Tongue (tissue), 3 donors: ENCODE measurements at places on chromosomes 6 and 20. TPM values are rescaled to one million over a fixed set of nuclear protein-coding genes. Genes with fewer than 3 reads are reported as not detected.

- DNase-seq = no peak
Observed at GRCh38 chr20:9628141-9628540, 113.8 kb downstream of the LAMP5 start.

DNA sequence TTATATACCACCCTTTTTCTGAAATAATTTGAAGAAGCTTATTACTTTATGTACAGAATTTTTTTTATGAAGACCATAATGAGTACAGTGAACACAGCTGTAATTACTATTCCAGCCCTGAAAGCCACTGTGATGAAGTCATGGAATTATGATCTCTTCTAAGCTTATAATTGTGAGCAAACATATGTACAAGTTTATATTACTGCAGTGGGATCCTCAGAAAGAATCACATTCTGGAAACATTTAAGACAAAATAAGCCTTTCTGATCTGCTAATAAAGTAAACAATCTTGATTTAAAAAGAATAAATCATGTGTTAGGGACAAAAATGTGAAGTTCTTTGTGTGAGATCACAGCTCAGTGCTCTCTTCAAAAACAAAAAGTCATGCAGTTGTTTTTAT, 560.4 kb downstream of the CD109 start:
- DNase-seq = peak; percentile 81

CHRNA4 gene
- total RNA-seq = 1.8 TPM

MATN4 gene
- 1.1 TPM for total RNA-seq

- DNase-seq = no peak
Observed at GRCh38 chr6:46215777-46216176, 45.0 kb upstream of the ENPP5 start.
